ENCODE measurements at places on chromosomes 7 and 10. TPM values are rescaled to one million over a fixed set of nuclear protein-coding genes. Genes with fewer than 3 reads are reported as not detected.

GRCh38 chr7:20330928-20331909 lies 519 bp downstream of the ITGB8 start:
- no peaks in the 10 kb centered on the region for H3K4me1 ChIP-seq
- peaks cover 16% of the 10 kb centered on the region for H3K27me3 ChIP-seq
- DNase-seq = peak; percentile 73
- peak overlapping the region; percentile 82 for H3K27ac ChIP-seq

- no peaks in the 10 kb centered on the region for H3K36me3 ChIP-seq
- no peaks in the 10 kb centered on the region for H3K27me3 ChIP-seq
- DNase-seq = no peak
- H3K4me3 ChIP-seq = no peak overlapping the region
Observed at GRCh38 chr10:127322286-127322685, 125.9 kb upstream of the INSYN2A start.

GRCh38 chr7:23222439-23223030 lies 24.0 kb upstream of the GPNMB start:
- H3K4me3 ChIP-seq = no peak overlapping the region
- H3K27me3 ChIP-seq = no peaks in the 10 kb centered on the region
- no peak overlapping the region for H3K27ac ChIP-seq
- H3K4me1 ChIP-seq = no peaks in the 10 kb centered on the region
- no peak for DNase-seq

GRCh38 chr10:97412891-97413304 lies 11.8 kb upstream of the RRP12 start:
- H3K27me3 ChIP-seq = no peaks in the 10 kb centered on the region
- H3K27ac ChIP-seq = no peak overlapping the region
- no peaks in the 10 kb centered on the region for H3K36me3 ChIP-seq
- peaks cover 3% of the 10 kb centered on the region for H3K4me1 ChIP-seq
- DNase-seq = no peak
- no peak overlapping the region for H3K4me3 ChIP-seq

DNA sequence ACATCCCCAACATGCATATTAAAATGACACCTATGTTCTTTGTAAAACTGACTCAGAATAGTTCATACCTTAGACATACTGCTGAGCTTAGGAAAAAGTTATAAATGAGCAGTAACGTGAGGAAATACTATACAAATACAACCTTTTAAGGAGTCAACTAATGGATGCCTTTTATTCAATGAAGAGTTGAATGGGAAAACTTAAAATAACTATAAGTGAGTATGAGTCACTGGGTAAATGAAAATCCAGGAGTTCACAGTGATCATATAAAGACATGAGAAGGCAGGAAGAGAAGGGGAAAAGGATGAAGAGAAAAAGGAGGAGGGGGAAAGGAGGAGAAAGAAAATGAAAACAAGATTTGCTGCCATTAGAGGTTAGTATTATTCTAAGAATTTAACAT lies 157.8 kb upstream of the PCDH15 start:
- H3K4me1 ChIP-seq = no peaks in the 10 kb centered on the region
- no peak overlapping the region for H3K27ac ChIP-seq
- no peak overlapping the region for H3K4me3 ChIP-seq
- DNase-seq = no peak

DNA sequence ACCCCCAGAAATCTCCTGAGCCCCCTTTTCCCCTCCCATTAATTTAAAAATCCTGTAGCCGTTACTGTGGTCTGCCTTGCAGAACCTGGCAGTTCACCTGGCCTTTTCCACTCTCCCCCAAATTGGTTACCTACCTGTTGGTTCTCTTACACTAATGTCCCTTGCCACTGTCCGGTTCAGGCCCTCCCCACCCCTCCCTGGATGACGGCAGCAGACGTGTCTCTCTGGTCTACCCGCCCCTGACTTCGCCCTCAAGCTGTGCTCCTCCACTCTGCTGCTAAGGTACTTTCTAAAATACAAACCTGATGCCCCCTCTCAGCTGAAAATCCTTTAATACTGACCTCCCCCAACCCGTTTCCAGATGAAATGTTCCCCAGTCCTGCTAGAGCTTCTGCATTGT lies 15.6 kb upstream of the SH3PXD2A start:
- no peak for DNase-seq
- H3K36me3 ChIP-seq = no peaks in the 10 kb centered on the region
- H3K27me3 ChIP-seq = no peaks in the 10 kb centered on the region
- H3K27ac ChIP-seq = no peak overlapping the region
- no peak overlapping the region for H3K4me3 ChIP-seq

DNA sequence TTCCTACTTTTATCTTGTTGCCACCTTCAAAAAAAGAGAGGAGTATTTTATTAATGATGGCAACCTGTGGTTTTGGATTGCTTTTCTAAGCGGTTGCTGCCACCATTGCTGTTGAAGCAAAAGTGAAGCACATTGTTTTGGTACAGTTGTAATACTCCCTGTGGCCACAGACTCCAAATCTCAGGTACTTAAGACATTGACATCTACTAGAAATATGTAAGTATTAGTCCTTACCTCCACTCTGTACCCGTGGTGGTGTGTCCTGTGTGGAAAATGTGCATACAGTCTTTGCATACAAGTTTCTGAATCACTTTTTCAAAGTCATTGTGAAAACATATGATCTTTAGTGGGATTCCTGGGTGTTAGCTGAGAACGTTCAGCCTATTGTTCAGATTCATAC lies 85.7 kb downstream of the ANLN start:
- H3K27ac ChIP-seq = no peak overlapping the region
- no peak overlapping the region for H3K4me3 ChIP-seq
- DNase-seq = no peak
- no peaks in the 10 kb centered on the region for H3K36me3 ChIP-seq

DNA sequence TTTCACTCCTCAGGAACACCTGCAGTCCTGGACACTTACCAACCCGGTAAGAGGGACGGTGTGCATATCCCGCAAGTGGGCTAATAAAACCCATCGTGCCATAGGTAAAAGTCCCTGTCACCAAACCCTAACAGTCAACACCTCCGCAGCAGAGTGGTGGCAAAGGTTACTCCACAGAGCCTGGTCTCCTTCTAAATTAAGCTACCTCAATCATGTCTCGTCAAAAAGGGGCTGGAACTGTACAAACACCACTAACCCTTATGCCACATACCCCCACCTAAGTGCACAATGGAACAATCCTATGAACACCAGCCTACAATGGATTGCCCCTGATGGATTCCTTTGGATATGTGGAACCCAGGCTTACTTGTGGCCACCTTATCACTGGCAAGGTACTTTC lies 9.6 kb upstream of the AKR1B1 start:
- no peak overlapping the region for H3K4me3 ChIP-seq
- H3K27ac ChIP-seq = no peak overlapping the region
- no peaks in the 10 kb centered on the region for H3K36me3 ChIP-seq
- no peak for DNase-seq
- no peaks in the 10 kb centered on the region for H3K27me3 ChIP-seq
- no peaks in the 10 kb centered on the region for H3K4me1 ChIP-seq

DNA sequence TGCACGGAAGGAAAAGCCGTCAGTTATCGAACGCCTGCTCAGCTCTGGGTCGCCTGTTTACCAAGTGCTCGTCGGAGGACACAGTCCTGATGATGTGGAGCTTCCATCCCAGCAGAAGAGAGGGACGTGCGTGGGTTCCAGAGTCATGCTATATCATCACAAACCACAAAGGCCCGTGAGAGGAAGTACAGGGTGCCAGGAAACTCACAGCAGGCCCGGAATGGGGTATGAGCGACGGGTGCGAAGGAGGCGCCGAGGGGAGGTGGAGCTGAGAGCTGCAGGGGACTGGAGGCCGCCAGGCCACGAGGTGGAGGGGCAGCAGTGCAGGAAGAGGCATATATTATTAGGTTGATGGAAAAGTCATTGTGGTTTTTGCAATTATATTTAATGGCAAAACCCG lies 102.5 kb downstream of the ACTR3B start:
- DNase-seq = no peak
- H3K27ac ChIP-seq = no peak overlapping the region
- no peaks in the 10 kb centered on the region for H3K4me1 ChIP-seq
- H3K4me3 ChIP-seq = no peak overlapping the region
- no peaks in the 10 kb centered on the region for H3K27me3 ChIP-seq

- H3K4me3 ChIP-seq = no peak overlapping the region
- no peak overlapping the region for H3K27ac ChIP-seq
- H3K27me3 ChIP-seq = no peaks in the 10 kb centered on the region
- no peaks in the 10 kb centered on the region for H3K36me3 ChIP-seq
- DNase-seq = no peak
Observed at GRCh38 chr7:13139436-13139835, 452.0 kb downstream of the ARL4A start.

DNA sequence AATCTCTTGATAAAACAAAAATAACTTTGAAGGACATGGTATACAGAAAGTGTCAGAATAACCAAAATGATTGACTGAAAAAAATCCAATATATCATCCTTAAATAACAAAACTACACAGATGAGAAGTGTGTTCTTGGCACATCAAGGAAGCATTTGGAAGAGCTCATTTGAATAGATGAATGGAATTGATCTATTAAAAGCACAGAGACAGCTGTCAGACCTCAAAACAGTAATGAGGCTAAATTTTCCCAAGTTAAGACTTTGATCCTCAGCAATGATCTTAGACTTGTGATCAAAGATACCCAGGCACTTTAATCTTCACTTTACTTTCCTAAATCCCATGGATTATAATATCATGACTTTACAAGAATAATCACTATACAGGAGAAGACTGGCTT lies 395.4 kb upstream of the NFE2L3 start:
- H3K4me3 ChIP-seq = no peak overlapping the region
- H3K4me1 ChIP-seq = peaks cover 3% of the 10 kb centered on the region
- H3K27me3 ChIP-seq = no peaks in the 10 kb centered on the region

GRCh38 chr7:46301677-46302076 lies 380.6 kb upstream of the IGFBP3 start:
- H3K4me3 ChIP-seq = no peak overlapping the region
- no peaks in the 10 kb centered on the region for H3K27me3 ChIP-seq
- H3K36me3 ChIP-seq = no peaks in the 10 kb centered on the region
- H3K4me1 ChIP-seq = no peaks in the 10 kb centered on the region

DNA sequence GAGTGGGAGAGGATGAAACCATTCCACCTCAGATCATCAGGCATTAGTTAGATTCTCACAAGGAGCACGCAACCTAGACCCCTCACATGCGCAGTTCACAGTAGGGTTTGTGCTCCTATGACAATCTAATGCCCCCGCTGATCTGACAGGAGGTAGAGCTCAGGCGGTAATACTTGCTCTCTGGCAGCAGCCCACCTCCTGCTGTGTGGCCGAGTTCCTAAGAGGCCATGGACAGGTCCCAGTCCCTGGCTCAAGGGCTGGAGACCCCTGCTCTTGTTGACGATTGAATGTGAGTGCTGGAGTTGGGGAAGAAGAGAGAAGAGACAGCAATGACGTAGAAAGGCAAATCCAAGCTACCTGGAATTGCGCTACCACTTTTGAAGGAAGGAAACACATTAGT lies 267.2 kb downstream of the TFEC start:
- DNase-seq = no peak
- H3K36me3 ChIP-seq = no peaks in the 10 kb centered on the region
- no peak overlapping the region for H3K27ac ChIP-seq

GRCh38 chr10:63883861-63884260 lies 362.7 kb downstream of the REEP3 start:
- H3K36me3 ChIP-seq = no peaks in the 10 kb centered on the region
- DNase-seq = no peak
- no peak overlapping the region for H3K4me3 ChIP-seq
- no peak overlapping the region for H3K27ac ChIP-seq
- no peaks in the 10 kb centered on the region for H3K4me1 ChIP-seq

DNA sequence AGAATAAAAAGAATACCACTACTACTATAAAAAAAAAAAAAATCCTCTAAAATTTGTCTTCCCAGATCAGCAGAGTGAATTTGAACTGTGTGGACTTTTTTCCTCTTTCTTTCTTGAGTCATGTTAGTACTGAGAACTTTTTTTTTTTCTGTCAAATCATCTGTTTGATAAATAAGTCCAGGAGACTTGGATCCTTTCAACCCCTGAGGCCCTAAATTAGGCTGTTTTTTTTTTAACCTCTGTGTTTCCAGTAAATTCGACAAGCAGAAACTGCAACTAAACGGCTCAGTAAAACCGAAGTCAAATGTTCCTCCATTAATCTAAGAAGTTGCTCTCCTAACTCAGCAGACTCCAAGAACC lies 2.7 kb downstream of the MAP3K8 start:
- no peaks in the 10 kb centered on the region for H3K27me3 ChIP-seq
- H3K27ac ChIP-seq = peak overlapping the region; percentile 99
- peaks cover 54% of the 10 kb centered on the region for H3K4me1 ChIP-seq
- peaks cover 47% of the 10 kb centered on the region for H3K36me3 ChIP-seq
- peak overlapping the region; percentile 89 for H3K4me3 ChIP-seq

- H3K27me3 ChIP-seq = no peaks in the 10 kb centered on the region
- no peak overlapping the region for H3K4me3 ChIP-seq
- no peak for DNase-seq
- H3K27ac ChIP-seq = peak overlapping the region; percentile 55
- peaks cover 16% of the 10 kb centered on the region for H3K4me1 ChIP-seq
- H3K36me3 ChIP-seq = no peaks in the 10 kb centered on the region
Observed at GRCh38 chr7:101137651-101138212, 10.8 kb downstream of the SERPINE1 start.

DNA sequence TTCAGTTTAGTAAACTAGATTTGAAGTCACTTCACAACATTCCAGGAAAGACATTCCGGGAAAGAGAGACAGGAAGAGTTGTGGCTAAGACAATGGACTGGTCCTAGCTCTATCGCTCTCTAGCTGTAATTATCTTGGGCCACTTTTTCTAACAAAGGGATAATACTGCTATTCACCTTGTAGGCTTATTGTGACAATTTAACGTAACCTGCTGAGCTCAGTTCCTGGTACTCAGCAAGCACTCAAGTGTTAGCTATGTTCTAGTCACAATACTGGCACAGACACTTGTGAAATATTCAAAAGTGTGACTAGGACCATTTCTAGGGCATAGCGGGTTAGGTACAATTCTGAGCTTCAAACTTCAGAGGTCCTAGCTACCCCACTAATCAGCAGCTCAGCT lies 12.0 kb upstream of the NRCAM start:
- H3K4me3 ChIP-seq = no peak overlapping the region
- no peak overlapping the region for H3K27ac ChIP-seq
- peaks cover 4% of the 10 kb centered on the region for H3K36me3 ChIP-seq
- no peak for DNase-seq

DNA sequence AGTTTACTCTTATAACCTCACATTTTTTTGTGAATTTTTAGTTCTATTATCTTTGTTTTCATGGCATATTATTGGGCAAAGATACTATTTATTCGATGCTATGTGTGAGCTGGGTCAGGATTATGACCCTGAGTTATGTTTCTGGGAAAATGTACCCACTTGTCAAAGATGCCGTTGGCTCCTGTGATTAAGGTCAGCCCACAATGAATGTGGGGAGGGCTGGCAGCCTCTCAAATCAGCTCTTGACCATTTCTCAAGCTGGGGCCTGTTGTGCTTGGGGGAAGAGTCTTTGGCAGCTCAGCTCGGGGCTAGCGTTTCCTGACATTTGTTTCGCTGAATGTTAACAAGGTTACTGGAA lies 97.5 kb downstream of the TCF7L2 start:
- no peaks in the 10 kb centered on the region for H3K27me3 ChIP-seq
- DNase-seq = no peak
- peaks cover 35% of the 10 kb centered on the region for H3K4me1 ChIP-seq
- H3K36me3 ChIP-seq = no peaks in the 10 kb centered on the region
- no peak overlapping the region for H3K27ac ChIP-seq
- H3K4me3 ChIP-seq = no peak overlapping the region

The YAE1 gene
- total RNA-seq = 16.5 TPM

The PDZD8 gene
- 38.7 TPM for total RNA-seq

The SMO gene
- total RNA-seq = 4.0 TPM

The WNT8B gene
- total RNA-seq = not detected

The CD36 gene
- total RNA-seq = 115 TPM

The NPY4R gene
- not detected for total RNA-seq

The IGFBP1 gene
- total RNA-seq = not detected

The ADGRA1 gene
- total RNA-seq = not detected

The ZNF727 gene
- total RNA-seq = 5.5 TPM

The CCDC172 gene
- not detected for total RNA-seq
